Forelimb muscle (tissue), 1 donor: ENCODE measurements at places on chromosomes 2 and 18. TPM values are rescaled to one million over a fixed set of nuclear protein-coding genes. Genes with fewer than 3 reads are reported as not detected.

DNA sequence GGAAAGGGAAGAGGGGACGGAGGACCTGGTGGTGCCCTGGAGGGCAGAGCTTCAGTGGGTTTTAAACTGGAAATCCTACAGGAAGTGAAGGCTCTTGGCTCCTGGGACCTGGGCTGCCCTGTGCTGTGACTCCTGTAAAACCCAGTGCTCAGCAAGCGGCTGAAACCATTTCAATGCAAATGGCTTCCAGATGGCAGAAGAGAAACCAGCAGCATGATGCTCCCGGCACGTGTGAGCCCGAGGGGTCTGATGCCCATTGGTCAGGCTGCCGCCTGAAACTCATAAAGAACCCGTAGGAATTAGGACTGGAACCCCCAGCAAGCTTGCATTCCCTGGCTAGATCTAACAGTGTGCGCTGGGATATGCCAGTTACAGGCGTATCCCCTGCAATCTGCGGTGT is 109.2 kb upstream of the THOC1 start:
- no peak for DNase-seq

GRCh38 chr2:71630454-71631328 is 177.3 kb downstream of the DYSF start:
- no peak for DNase-seq

DNA sequence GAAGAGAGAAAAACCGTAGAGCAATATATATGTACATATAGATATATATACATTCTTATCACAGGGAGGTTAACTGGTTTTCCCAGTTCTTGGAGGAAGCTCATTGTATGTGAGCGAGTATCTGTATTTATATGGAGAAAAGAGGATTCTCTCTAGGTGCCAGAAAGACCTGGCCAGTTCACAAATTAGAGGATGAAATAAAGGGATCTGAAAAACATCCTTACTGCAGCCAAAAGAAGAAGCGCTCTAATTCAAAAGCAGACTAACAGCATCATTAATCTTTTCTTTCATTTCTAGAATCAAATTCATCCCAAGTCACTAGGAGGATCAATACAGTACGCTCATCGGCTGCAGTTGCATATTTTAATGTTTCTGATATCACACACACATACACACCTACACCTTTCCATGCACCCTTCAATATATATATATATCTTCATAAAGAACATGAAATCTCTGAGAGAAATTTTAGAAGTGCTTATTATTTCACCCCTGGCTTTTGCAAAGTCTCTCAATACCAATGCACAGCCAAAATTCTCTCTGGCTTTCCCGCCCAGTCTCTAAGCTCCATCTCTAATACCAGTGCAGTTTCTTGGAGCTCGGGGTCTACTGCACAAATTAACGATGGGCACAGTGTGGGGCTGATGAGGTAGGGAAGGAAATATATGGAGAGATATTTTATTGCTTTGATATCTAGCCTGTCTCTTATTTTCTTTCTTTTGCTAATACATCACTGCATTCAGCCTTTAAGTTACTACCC is 731 bp downstream of the NRXN1 start:
- no peak for DNase-seq

Gene HOXD10
- 0.24 TPM for polyA plus RNA-seq

Gene RGPD4
- 0.03 TPM for polyA plus RNA-seq

Gene STPG4
- polyA plus RNA-seq: not detected
